ENCODE measurements at places on chromosomes 5 and 9.

DNA sequence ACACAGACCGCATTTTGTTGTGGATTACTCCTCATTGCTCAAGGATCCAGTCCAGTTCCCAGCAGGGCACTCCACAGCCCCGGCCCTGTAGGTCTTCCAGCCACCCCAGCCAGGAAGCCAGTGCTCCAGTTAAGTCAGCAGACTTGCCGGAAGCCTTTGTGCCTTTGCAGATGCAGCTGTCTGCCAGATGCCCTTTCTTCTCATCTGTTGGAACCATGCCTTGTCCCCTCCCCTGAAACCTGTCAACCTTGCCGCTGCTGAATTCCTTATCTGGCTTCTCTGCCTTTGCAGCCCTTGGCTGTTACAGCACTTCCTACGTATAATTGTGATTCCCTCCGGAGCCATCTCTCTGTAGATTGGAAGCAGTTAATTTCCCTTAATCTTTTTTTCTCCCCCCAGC, 28.4 kb downstream of the PSAT1 start:
- DNase-seq, result no peak

- peak; percentile 77 for DNase-seq
Observed at GRCh38 chr5:8457187-8458037, 588.5 kb downstream of the MTRR start.

GRCh38 chr5:64384765-64385164, 121.0 kb upstream of the RGS7BP start:
- DNase-seq, result no peak

- DNase-seq, result no peak
Observed at GRCh38 chr9:123263227-123263626, 5.2 kb downstream of the STRBP start.

DNA sequence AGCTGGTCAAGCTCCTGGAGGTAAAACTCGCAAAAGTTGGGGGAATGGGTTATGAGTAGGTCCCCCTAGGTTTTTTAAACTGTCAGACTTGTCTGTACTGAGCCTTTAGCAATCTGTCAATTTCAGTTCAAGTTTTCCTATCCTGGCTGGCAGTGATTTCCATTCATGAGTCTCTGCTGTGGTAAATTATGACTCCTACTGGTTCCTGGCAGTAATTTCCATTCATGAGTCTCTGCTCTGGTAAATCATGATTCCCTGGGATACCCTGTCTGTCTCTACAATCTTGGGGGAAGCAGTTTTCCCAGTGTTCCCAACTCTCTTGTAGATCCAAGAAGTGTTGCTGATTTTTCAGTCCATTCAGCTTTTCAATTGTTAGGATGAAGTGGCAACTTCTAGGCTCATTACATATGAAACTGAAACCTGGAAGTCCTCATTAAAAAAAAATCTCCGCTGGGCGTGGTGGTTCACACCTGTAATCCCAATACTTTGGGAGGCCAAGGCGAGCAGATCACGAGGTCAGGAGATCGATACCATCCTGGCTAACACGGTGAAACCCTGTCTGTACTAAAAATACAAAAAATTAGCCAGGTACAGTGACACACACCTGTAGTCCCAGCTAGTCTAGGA, 91.3 kb upstream of the GPBP1 start:
- DNase-seq, result no peak

- DNase-seq, result no peak
Observed at GRCh38 chr5:143016777-143017516, 246.8 kb downstream of the ARHGAP26 start.

DNA sequence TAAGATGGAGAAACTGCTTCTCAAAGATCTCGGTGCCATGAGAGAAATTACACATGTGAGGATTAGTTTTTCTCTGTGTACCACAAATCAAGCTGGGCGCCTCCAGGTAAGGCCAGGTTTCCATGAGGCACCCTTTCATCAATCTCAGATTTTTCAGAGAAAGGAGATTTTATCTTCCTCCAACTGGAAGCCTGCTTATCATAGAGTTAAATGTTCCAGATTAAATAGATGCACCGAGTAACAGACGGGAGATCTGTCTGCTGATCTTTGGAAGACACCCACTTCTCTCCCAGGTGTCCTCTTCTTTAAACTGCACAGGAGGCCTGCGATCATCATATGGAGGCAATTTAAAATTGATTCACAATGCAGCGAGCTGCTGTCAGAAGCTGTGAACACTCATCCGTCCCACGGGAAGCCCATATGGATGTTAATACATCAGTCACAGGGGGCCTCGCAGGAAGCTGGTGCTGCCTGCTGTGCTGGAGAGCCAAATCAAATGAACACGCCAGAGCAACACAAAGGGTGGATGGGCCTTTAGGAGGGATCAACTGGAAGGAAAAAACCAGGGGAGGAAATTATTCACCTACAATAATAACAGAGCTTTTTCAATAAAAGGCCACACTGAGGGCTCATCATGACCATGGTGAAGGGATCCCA, 93.3 kb downstream of the TLE1 start:
- DNase-seq, result no peak

DNA sequence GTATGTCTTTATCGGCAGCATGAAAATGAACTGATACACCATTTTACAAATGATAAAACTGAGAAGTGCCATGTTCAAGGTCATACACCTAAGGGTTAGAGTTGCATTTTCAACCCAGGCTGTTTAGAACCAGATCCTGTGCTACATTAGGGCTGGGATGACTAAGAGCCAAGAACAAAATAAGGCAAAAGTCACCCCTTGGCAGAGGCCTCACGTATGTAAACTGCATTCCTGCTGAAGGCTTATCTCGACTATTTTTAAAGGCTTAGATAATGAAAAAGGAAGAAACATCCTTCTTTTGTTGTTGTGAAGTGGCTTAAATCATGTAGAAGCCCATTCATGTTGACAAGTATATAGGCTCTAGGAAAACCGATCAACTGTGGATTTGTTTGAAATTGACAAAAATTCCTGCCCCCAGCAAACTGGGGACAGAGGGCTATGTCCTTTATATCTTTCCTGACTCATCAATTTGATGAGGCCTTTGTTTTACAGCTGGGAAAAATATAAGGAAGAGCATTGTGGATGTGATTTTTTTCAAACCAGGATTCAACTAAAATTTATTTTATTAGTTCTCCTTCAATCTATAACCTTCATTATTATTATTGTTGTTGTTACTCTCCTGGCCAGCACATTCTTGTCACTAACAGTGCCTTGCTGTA, 196.5 kb downstream of the SNX18 start:
- DNase-seq, result no peak

DNA sequence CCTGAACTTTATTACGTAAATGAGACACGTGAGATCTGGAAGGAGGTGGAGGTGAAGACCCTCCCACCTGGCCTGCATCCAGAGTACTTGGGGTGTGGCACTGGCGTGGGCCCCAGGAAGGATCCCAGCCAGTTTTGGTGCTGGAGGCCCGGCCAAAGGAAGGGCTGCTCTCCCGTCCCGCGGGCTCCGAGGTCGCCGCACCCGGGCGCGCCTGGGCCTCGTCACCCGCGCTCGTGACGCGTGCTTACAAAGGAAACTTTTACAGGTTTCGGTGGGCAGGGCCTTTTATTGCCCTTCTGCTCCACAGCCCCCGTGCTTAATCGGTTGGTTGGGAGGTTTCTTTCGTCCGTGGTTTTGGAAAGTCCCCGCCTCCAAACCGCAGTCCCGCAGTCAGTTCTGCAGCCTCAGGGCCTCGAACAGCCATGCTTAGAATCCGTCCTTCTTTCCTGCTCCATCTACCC, 29.2 kb downstream of the CDKN2A start:
- DNase-seq, result peak; percentile 6
